Activated CD4-positive, alpha-beta T cell treated with anti-CD3 and anti-CD28 coated beads, Interleukin-2, amount 10 ng/mL, durations not matched to agents 7 days and 5 days (primary cell): ENCODE measurements at places on chromosomes 16 and 17. TPM values are rescaled to one million over a fixed set of nuclear protein-coding genes. Genes with fewer than 3 reads are reported as not detected.

The FAM171A2 gene
- total RNA-seq, result not detected

The ESRP2 gene
- not detected for total RNA-seq

The KRTAP17-1 gene
- total RNA-seq, result not detected

The ZFHX3 gene
- 1.6 TPM for total RNA-seq

The SPG7 gene
- total RNA-seq, result 101 TPM

The GID4 gene
- 8.8 TPM for total RNA-seq

The USP6 gene
- 0.06 TPM for total RNA-seq

The CCL8 gene
- total RNA-seq, result not detected

The KRTAP2-1 gene
- not detected for total RNA-seq

The SYCE1L gene
- 11.1 TPM for total RNA-seq

The OR2C1 gene
- total RNA-seq, result not detected

The IST1 gene
- 191 TPM for total RNA-seq

The NCOR1 gene
- 182 TPM for total RNA-seq

The UMOD gene
- total RNA-seq, result not detected

The MSL1 gene
- total RNA-seq, result 95.4 TPM

The MYL4 gene
- total RNA-seq, result not detected

The ARHGDIA gene
- 654 TPM for total RNA-seq

The CCDC154 gene
- 2.7 TPM for total RNA-seq

The SLC4A1 gene
- not detected for total RNA-seq
